ENCODE measurements at places on chromosomes 16 and 17.

- DNase-seq: no peak
These were observed 54.7 kb downstream of the PGS1 start for GRCh38 chr17:78433013-78433727.

DNA sequence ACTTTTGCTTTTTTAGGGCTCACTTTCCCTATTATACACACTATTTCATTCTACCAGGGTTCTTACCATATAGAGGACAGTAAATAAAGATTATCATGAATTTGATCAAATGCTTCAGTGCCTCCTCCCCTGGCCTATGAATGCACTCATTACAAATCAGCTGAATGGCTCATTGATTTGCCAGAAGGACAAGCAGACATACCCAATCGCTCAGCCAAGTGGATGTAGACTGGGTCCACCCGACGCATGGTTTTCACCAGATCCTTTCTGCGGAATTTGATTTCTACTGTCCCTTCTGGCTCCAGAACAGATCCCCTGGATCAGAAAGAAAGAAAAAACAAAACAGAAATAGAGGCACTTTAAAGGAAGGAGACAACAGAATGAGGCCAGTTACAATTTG is 162.6 kb downstream of the AATF start:
- no peak for DNase-seq

DNA sequence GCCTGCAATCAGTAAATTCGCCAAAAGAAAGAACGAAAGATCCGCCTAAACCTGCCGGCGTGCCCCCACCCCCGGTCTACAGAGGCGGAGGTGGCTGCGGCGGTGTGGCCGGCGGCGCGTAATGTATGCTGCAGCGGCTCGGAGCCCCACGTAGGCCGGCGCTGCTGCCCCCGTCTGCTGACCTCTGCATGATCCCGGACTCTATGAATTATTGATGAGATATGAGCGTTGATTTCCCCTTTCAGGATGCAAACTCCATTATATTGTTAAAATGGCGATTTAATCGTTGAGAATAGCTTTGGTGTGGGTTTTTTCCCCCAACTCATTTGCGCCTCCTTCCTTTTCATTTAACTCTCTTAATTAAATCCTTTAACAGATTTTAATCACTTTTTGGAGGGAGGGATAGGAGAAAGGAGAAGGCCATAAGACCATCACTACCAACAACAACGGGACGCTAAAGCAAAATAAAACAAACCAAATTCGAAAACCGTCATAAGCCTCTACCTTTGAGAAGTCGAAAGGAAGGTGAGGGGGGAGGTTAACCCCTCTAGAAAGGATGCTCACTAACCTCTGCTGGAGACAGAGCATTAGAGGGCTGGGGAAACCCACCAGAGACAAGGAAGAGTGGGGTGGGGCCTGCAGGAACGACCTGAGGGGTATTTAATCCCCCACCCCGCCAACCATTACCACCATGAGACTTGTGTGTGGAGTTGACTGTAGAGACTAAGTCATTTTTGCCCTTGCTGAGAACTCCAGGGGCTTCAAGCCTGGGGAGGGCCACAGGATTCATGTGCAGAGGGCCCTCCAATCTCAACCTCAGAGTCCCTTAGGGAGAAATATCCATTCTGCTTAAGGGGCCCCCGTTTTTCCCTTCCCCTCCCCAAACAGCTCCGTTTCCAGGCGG is 3.4 kb downstream of the HOXB3 start:
- DNase-seq: no peak

DNA sequence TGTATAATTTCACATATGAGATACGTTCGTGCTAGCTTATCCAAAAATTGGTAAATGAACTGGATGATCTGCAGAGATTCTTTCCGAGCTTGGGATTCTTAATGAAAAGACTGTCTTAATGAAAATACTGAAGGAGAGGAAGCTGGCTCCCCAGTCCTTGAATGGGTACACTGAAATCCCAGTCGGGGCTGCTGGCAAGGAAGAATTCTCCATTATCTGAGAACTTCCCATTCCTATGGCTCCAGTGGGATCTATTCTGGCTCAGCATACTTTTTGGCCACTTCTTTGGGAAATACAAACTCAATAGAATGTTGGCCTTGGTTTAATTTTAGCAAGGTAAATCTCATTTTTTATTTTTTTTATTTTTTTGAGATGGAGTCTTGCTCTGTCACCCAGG is 23.7 kb upstream of the SLC35B1 start:
- DNase-seq: no peak

GRCh38 chr16:66335704-66336329 is 30.7 kb upstream of the CDH5 start:
- no peak for DNase-seq
